Left ventricle myocardium inferior (tissue), 1 donor: ENCODE measurements at places on chromosomes 2 and 18. TPM values are rescaled to one million over a fixed set of nuclear protein-coding genes. Genes with fewer than 3 reads are reported as not detected.

ERBB4 gene
- total RNA-seq, result 8.3 TPM

HADHB gene
- total RNA-seq, result 1,332 TPM

ARHGEF4 gene
- 5.3 TPM for total RNA-seq

CFAP65 gene
- total RNA-seq, result not detected

DNA sequence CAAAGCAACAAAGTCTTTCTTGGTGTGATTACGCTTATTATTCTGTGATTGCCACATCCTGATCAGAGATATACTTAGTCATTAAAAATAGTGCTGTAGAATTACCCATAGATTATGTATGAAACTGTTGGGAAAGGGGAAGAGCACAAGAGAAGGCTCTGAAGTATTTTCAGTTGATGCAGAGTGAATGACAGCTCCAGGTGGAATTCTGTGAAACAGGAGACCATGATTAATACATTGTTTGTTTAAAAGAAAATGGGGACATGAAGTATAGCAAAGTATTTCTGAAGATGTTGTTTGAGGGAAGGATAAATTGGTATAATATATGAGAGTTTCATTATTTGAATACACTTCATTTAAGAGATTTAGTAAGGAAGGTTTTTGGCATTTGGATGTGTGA is 307.6 kb upstream of the CDH20 start:
- no peak for DNase-seq

GRCh38 chr2:121570036-121570666 is 39.5 kb downstream of the RNU4ATAC start:
- DNase-seq, result no peak

DNA sequence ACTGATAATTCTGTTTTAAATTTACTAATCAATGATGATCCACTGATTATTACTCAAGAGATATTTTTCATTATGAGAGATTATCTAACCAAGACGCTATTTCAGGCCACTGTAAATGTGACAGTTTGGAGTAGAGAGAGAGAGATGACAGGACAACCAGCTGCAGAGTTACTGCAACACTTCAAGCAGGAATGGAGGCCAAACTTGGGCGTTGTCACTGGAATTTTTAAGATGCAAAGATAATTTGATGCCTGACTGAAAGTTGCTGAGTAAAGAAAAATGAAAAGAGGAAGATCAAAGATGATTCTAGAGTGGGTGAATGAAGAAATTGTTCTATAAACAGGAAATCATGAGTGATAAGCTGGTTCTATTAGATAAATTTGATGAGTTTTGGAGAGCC is 1302.1 kb upstream of the TMEFF2 start:
- no peak for DNase-seq

DNA sequence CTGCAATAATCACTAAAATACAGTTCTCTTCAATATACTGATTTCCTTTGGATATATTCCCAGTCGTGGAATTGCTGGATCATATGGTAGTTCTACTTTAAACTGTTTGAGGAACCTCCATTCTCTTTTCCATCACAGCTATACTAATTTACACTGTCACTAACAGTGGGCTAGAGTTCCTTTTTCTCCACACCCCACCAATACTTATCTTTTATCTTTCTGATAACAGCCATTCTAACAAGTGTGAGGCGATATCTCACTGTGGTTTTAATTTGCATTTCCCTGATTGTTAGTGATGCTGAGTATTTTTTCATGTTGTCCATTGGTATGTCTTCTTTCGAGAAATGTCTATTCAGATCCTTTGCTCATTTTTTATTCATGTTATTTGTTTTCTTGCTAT is 68.4 kb downstream of the CERKL start:
- no peak for DNase-seq
